DMS79 (cell line): ENCODE measurements at places on chromosomes 6 and 20.

- DNase-seq, result no peak
These were observed 167.2 kb upstream of the TAB2 start for GRCh38 chr6:149150301-149150700.

DNA sequence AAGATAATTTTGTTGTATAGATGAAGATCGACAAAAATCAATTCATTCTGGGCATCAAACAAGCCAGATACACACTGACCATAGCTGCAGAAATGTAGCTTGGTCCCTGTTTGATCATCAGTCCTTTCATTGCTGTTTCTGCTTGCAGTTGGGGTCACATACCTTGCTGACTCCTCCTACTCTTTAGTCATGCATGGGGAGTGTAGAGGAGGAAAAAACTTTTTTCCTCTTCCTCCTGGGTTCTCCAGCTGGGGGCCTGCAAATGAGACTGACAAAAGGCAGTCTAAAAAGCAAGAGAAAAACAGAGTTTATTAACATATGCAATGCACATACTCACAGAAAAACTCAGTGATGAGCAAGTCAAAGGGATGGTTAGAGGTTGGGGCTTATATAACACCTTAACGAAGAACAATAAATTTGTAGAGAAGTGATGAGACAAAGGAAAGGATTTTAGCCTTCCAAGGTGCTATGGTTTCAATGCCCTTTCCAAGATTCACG is 105.8 kb downstream of the QRSL1 start:
- no peak for DNase-seq

GRCh38 chr6:4817551-4817950 is 41.3 kb downstream of the CDYL start:
- DNase-seq, result no peak

- DNase-seq, result no peak
These were observed 44.6 kb upstream of the SENP6 start for GRCh38 chr6:75557068-75557467.

DNA sequence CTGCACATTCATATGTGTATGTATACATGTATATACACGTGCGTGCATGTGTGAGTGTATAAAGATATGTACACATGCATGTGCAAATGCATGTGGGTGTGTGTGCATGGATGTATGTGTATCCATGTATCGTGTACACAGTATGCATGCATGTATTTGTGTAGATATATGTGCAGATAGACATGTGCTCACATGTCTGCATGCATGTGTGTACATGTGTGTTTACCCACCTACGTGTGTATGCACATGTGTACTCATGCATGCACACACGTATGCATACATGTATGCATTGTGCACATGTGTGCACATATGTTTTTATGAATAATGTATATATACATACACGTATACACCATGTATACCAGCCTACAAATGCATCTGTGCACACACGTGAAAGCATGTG is 80.3 kb upstream of the ZNF322 start:
- no peak for DNase-seq

DNA sequence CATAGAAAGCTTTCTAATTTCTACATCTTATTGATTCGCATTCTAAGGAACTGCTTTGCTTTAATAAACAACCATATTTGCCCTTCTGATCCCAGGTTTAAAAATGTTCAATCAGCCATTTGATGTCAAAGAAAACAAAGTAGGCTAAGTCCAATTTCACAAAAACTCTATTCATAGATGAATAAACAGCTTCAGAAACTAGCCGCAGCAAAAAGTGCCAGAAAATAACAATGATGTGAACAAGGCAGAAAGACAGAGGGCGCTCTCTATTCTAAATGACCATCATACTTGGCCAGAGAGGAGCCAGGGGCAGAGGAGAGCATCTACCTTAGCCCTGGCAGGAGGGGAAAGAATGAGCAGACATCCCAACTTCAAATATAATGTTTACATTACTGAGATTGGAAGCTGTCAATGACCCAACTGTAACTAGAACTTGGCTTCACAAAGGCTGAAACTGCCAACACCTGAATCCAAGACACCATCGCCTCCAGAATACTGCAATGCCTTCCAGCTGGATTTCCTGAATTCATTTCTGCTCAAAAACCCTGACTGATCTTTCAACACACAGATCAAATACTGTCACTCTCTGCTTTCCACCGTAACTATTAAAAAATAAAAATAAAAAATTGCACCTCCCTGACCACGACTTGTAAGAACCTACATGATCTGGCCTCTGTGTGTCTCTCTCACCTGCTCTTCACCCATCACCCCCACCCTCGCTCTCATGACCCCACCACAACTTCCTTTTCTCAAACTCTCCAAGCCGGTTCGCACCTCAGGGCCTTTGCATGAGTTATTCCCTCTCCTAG is 9.5 kb downstream of the CNKSR3 start:
- DNase-seq, result no peak

DNA sequence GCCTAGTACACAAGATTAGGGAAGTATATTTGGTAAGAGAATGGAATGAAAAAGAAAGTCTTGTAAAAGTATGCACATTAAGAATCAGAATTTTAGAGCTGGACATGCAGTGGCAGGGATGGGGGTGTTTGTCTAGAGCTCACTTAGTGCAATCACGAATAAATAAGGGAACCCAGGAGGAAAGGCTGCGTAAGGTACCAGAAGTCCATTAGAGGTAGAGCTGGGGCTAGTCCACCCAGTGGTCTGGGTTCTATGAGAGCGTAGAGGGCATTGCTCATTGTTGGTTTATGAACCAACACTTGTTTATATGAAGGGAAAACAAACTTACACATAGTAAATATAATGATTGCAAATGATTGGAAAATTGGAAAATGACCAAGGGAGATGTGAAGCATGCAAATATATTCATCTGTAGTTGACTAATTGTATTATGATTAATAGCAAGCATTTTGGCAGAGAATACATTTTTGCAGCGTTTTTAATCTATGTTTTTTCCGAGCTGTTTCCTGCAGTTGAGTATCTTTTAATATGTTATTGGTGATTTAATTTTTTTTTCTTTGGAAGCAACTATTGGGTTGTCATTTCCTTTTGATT is 3.2 kb downstream of the CDC40 start:
- no peak for DNase-seq

DNA sequence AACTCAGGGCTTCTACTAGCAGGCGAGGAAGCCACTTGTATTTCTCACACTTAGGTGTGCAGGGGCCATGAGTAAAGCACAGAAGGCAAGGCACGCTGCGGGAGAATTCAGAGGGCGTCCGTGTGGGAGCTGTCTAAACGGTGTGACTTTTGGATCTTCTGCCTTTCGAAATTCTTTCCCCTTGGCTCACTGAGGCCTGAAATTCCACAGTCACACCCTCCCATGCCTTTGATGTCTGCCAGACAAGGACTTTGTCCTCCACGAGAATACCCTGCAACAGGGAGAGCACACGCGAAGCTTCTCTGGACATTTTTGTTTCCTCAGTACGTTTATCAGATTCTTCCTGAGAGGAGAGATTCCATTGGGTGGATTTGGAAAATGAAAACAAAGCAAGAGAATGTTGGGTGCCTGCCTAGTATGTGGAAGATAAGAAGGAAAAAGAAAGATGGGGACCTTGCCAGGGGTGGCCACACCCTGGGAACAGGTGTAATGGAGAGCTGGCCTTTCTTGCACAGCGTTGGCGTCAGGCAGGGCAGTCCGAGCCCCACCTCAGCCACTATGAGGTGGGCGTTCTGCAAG is 235.7 kb downstream of the MYLK4 start:
- DNase-seq, result no peak

DNA sequence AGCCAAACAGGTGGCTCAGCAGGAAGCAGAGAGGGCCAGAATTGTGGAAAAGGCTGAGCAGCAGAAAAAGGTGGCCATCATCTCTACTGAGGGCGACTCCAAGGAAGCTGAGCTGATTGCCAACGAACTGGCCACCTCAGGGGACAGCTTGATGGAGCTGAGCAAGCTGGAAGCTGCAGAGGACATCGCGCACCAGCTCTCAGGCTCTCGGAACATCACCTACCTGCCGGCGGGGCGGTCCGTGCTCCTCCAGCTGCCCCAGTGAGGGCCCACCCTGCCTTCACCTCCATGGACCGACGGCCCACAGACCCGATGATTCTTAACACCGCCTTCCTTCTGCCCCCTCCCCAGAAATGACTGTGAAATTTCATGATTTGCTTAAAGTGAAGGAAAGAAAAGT is 17.8 kb upstream of the RAET1L start:
- no peak for DNase-seq

GRCh38 chr6:74000666-74001490 is 304.9 kb downstream of the CD109 start:
- DNase-seq, result no peak

GRCh38 chr6:37314487-37315156 is 39.2 kb upstream of the RNF8 start:
- no peak for DNase-seq

DNA sequence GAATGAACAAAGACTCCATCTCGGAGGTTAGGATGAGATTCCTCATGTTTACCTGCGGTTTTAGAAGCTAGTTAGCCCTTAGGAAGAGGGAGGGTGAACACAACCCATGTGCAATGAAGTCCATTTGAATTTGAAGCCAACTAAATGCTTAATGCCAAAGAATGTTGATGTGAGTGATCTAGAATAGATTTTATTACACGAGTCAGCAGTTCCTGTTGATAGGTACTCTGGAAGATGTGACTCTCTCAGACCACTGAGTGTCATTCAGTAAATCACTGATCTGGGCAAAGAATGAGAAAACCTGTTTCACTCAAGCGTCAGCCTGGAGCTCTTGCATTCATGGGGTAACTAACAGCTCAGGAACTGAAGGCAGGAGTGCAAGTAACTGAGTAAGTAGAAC is 106.3 kb downstream of the TBC1D7 start:
- DNase-seq, result no peak

- DNase-seq, result no peak
These were observed 28.5 kb downstream of the KDM1B start for GRCh38 chr6:18183766-18184165.

GRCh38 chr6:143294265-143294860 is 156.1 kb downstream of the ADAT2 start:
- no peak for DNase-seq

GRCh38 chr20:11553603-11554002 is 364.1 kb upstream of the BTBD3 start:
- no peak for DNase-seq

DNA sequence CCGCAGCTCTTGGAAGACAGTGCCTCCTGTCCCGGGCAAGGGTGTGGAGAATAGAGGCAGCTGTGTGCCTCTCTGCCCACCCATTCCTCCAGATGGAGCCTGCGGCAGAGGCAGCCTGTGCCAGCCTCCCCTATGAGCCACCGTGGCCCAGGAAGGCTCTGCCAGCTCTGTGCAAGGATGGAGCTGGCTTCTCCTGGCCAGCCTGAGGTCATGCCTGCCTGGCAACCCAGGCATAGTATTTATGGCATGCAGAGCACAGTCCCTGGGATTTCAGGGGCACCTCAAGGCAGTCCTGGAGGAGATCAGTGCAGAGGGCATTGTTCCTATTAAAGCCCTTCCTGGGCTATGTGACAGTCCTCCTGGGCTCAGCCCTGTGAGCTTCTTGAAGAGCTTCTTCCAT is 1.5 kb downstream of the EPB41L1 start:
- no peak for DNase-seq

DNA sequence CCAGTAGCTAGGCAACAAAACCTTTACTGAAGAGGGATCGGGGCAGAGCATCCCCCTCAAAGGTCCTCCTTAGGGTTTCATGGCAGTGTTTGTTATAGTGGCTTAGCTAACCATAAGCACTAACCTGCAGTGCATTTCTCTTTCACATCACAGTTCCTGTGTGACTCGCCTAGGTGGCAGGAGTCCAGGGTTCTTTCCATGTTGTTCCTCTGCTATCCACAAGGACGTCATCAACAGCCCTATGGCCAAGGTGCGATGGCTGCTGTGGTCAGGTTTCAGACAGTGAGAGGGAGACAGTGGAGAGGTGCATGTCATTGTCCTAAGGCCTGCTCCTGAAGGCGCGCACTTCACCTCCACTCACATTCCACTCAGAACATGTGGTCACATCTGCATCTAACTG is 38.8 kb upstream of the FOXA2 start:
- no peak for DNase-seq

GRCh38 chr6:129749749-129750120 is 39.8 kb upstream of the ARHGAP18 start:
- DNase-seq, result no peak

- DNase-seq, result no peak
These were observed 74.1 kb upstream of the TOX2 start for GRCh38 chr20:43840382-43841070.

GRCh38 chr20:9360431-9360830 is 154.0 kb upstream of the LAMP5 start:
- DNase-seq, result no peak

- no peak for DNase-seq
These were observed 3.4 kb upstream of the MICAL1 start for GRCh38 chr6:109458774-109459531.

DNA sequence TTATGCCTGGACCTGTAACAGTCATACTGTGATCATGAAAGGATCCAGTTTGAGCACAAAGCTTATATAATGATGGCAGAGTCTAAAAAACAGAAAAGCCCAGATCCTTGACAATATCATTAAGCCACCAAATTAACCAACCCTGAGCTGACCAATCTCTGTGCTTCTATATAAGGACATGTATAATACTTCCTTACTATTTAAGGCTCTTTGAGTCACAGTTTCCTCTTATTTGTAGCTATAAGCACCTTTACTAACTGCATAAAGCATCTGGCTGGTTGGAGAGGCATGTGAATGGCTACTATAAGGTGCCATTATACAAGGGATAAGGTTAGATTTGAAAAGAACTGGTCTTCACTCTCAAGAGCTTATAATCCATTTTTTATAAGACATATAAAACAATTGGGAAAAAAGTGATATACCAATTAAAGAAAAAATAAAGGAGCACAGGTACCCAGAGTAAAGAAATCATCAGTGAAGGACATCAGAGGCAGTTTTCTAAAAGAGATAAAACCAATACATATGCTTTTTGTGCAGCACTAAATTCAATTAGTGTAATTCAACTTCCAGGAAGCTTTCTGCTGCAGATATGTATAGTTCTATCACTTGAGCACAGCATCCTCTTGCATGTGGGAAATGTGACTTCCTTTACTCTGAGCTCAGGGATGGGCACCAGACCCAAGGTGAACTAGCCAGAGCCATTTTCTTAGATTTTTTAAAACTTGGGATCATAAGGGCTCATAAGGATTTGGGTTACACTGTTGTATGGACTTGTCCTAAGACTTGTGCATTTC is 121.0 kb downstream of the BTBD9 start:
- DNase-seq, result no peak

DNA sequence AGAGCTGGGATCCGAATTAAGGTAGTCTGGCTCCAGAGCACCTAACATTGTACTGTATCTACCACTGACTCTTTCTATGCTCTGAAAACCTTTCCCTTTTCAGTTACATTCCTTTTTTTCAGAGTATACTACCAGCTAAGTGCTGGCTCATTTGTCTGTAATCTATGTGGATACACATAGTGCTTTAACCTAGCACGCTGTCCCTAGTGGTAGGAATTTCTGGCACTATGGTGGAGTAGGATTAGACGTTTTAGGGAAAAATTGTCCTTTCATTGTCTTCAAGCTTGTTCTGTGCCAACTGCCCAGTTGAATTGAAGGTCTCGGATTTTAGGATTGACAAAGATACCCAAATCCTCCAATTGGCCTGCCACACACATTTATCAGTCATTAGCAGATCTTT is 259.1 kb upstream of the FERMT1 start:
- DNase-seq, result no peak
